ENCODE measurements at places on chromosomes 1 and 21. TPM values are rescaled to one million over a fixed set of nuclear protein-coding genes. Genes with fewer than 3 reads are reported as not detected.
A peak's percentile ranks its signal among the peaks of the same experiment; 100 is the strongest.

NCF2 gene
- not detected for total RNA-seq

RNF223 gene
- not detected for total RNA-seq

FCRL2 gene
- total RNA-seq = not detected

WASF2 gene
- total RNA-seq = 47.0 TPM

KRTAP7-1 gene
- total RNA-seq = not detected

DNA sequence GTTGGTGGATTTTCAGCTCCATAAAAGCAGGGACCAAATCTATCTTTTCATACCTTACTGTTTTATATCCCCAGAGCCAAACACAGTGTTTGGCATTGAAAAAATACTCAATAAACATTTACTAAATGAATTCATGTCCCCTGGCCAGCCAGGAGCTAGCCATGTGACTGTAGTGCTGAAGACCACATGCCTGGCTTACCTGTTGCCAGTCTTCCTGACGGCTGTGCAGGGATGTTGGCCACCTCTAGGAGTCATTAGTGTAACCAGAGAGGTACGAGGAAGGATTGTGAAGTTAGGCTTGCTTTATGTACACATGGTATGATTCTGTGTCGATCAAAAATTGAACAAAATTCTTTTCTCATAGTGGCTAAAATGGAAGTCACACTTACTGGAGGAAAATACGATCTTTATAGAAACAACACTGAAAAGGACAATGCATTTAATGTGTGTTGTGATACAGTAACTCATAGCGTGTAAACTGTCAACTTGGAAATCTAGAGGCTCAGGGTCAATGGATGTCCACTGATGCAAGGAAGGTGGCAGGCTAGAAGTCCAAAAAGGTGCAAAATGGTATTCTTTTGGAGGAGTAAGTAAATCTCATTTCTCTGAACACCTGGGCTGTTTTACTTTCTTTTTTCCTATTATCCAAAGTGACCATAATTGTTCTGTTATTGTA, 60.9 kb downstream of the FGGY start:
- H3K27ac ChIP-seq = no peak overlapping the region
- H3K27me3 ChIP-seq = no peaks in the 10 kb centered on the region
- DNase-seq = no peak
- no peaks in the 10 kb centered on the region for H3K36me3 ChIP-seq
- peaks cover 5% of the 10 kb centered on the region for H3K4me1 ChIP-seq
- no peak overlapping the region for H3K4me3 ChIP-seq

GRCh38 chr1:177864538-177865305, 105.1 kb downstream of the SEC16B start:
- H3K4me3 ChIP-seq = no peak overlapping the region
- H3K27ac ChIP-seq = no peak overlapping the region
- H3K4me1 ChIP-seq = no peaks in the 10 kb centered on the region
- no peak for DNase-seq
- H3K36me3 ChIP-seq = no peaks in the 10 kb centered on the region

DNA sequence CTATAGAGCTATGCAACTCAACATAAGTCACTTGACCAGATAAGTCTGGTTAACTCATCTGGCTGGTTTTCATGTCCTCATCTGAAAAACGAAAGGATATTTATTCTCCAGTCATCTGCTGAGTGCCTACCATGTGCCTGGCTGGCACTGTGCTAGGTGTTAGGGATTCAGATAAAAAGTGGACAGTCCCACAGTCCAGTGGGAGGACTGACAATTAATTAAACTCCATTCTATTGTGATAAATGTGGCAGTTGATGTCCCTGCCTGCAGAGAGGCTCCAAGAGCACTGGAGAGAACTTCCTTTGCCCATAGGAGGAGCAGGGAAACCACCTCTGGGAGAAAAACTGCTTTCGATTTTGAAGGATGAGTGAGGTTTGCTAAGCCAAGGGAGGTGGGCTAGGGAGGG, 5.4 kb downstream of the NUAK2 start:
- no peak overlapping the region for H3K4me3 ChIP-seq
- DNase-seq = no peak
- no peaks in the 10 kb centered on the region for H3K36me3 ChIP-seq
- H3K4me1 ChIP-seq = peaks cover 44% of the 10 kb centered on the region
- H3K27me3 ChIP-seq = peaks cover 7% of the 10 kb centered on the region

DNA sequence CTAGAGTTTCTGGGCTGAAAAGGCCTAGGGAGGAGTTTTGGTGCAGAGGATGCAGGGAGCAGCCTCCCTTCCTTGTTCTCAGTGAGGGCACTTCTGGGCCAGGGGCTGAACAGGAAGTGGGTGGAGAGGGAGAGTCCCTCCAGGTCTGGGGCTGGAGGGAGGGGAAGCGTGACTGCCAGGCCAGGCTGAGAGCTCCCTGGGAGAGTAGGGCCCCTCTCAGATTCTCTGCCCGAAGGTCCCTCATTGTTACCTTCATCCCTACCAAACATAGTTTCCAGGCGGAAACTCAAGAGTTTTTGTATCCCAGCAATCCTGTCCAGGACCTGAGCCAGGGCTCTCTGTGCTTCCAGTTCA, 36.8 kb downstream of the CITED4 start:
- H3K4me1 ChIP-seq = peaks cover 14% of the 10 kb centered on the region
- no peak overlapping the region for H3K4me3 ChIP-seq
- no peak for DNase-seq
- H3K27ac ChIP-seq = peak overlapping the region; percentile 10
- H3K36me3 ChIP-seq = no peaks in the 10 kb centered on the region
- peaks cover 6% of the 10 kb centered on the region for H3K27me3 ChIP-seq

- H3K36me3 ChIP-seq = no peaks in the 10 kb centered on the region
- no peaks in the 10 kb centered on the region for H3K27me3 ChIP-seq
- H3K27ac ChIP-seq = no peak overlapping the region
- H3K4me1 ChIP-seq = peaks cover 4% of the 10 kb centered on the region
- H3K4me3 ChIP-seq = no peak overlapping the region
- DNase-seq = no peak
Observed at GRCh38 chr1:82321794-82322193, 521.1 kb downstream of the ADGRL2 start.

DNA sequence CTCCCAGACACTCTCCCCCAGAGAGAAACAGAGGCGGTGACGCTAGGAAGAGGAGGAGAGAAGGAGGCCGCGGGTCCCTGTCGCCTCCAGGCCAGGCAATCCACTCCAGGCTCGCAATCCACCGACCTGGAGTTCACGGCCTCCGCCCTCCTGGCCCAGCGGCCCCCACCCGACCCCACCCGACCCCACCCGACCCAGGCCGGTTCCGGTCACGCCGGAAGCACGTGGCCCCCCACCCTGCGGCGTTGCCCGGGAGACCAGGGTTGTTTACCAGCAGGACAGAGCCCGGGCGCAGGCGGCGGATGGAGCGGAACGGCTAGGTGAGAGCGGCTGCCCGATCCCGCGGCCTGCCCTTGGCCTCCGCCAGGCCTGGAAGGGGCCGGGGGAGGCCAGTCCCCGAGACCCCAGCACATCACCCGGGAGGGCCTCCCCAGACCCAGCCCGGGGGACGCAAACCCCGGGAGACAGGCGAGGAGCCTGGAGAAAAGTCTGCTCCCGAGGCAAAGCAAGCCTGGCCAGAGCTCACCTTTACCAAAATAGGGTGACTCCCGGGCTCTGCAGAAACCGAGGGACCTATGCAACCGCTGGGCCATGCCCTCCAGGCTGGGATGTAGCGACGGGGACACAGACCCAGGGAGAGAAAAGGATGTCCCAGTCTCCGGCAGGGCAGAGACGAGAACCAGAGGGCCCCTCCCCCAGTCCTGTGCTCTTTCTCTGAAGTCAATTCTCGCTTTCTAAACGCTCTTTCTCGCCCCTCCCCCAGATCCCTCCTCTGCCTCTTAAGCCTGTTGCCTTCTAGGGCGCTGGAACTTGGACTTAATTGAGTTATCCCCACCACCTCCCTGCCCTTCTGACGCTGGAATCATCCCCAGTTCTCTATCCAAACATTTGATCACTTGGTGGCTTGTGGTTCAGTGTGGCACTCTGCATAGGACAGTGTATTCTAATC, at the start of the genes PLA2G2C and UBXN10:
PLA2G2C (minus strand) TSS at position 685 of the 949 bp plus-strand sequence. CDS start 9,155 bp downstream, outside the sequence.
UBXN10 (plus strand) TSS at position 263 of the 949 bp plus-strand sequence. CDS start 4,466 bp downstream, outside the sequence.
- DNase-seq = peak; percentile 82
- peak within 1 kb of the TSS; percentile 93 for H3K4me3 ChIP-seq
- H3K4me1 ChIP-seq = peaks cover 6% of the 10 kb centered on the region

- peak overlapping the region; percentile 69 for H3K4me3 ChIP-seq
- DNase-seq = peak; percentile 66
- H3K36me3 ChIP-seq = no peaks in the 10 kb centered on the region
- no peak overlapping the region for H3K27ac ChIP-seq
Observed at GRCh38 chr1:4655674-4656532, 1.5 kb downstream of the AJAP1 start.

- no peak overlapping the region for H3K27ac ChIP-seq
- peaks cover 5% of the 10 kb centered on the region for H3K27me3 ChIP-seq
- DNase-seq = no peak
- H3K4me1 ChIP-seq = peaks cover 45% of the 10 kb centered on the region
- H3K36me3 ChIP-seq = no peaks in the 10 kb centered on the region
- peak overlapping the region; percentile 16 for H3K4me3 ChIP-seq
Observed at GRCh38 chr1:28954126-28954726, 39.9 kb downstream of the EPB41 start.

DNA sequence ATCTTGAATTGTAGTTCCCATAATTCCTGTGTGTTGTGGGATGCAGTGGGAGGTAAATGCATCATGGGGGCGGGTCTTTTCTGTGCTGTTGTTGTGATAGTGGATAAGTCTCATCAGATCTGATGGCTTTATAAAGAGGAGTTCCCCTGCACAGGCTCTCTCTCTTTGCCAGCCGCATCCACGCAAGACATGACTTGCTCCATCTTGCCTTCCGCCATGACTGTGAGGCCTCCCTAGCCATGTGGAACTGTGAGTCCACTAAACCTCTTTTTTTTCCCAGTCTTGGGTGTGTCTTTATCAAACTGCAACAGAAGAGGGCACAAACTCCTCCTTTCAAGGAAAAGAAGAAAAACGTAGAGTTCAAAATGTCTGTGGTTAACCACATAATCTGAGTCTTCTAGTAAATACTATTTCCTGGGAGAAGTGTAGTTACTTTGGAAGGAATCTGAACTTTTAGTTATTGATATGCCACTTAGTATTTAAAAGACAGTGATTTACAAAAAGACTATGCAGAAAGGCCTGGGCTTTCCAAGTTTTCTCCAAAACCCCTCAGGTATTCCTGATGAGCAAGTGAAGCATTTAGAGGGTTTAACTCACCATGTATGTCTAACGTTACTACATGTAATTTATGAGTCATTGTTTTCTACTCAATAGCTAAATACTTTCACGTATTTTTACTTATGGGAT, 10.0 kb downstream of the ADAMTS1 start:
- DNase-seq = no peak
- H3K27me3 ChIP-seq = peaks cover 3% of the 10 kb centered on the region
- no peaks in the 10 kb centered on the region for H3K4me1 ChIP-seq
- no peaks in the 10 kb centered on the region for H3K36me3 ChIP-seq
- H3K4me3 ChIP-seq = no peak overlapping the region

DNA sequence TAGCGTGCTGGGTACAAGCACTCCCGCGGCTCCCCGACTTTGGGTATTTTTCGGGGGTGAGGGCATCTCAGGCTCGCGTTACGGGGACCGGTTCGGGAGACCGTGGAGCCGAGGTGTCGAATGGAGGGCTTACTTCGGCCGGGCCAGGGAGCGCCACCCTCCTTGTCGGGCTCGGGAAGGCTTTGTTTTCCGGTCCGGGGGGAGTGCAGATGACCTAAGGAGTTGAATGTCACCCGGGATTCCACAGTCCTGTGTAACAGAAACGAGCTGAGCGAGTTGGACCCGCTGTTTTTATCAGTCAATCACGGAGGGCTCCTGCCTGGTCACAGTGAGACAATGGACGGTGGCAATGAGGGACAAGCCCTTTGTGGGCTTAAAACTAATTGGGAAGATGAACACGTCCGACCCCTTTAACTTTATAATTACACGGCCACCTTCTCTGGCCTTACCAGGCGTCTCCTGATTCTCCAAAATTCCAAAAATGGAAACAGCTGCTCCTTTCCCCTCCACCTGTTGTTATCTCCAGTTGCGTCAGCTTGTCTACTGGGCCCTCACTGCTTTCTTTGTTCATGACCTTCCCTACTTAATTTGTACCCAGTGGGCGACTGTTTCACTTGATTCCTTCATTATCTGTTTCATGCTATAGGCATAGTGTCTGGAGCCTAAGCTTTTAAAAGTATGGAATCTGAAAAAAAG, 929 bp upstream of the TRIM45 start:
- no peaks in the 10 kb centered on the region for H3K27me3 ChIP-seq
- H3K4me1 ChIP-seq = peaks cover 11% of the 10 kb centered on the region
- DNase-seq = no peak
- H3K4me3 ChIP-seq = peak overlapping the region; percentile 85
- peak overlapping the region; percentile 67 for H3K27ac ChIP-seq

DNA sequence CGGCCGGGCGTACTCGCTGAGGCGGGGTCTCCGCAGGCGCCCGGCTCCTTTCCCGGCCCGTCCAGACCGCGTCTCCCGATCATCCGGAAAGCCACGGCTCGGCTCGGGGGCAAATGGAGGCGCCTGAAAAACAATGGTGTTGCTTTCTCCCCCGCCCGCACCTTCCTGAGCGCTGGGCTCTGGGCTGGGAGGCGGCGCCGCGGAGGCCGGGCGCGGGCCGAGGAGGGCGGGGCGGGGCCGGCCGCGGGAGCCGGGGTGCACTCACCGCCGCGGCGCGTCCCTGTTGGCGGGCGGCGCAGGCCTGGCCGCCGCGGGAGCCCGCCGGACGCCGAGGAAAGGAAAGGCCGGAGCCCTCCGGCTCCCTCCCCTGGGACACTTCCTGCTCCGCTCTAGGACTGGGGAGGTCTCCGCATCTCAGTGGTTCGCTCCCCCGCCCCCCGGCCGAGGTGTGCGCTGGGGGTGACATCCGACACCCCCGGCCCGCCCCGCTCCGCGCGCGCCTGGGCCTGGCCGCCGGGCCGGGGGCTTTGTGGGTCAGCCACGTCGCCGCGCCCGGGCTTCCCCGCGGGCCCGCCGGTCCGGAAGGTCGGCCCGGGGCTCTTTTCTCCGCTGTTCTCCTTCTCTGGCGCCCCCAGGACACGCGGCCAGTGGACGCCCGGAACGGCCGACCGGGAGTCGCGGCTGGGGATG, at the start of gene ZNF496:
ZNF496 (minus strand) TSS at position 343 of the 690 bp plus-strand sequence. CDS start 2,289 bp downstream, outside the sequence.
- H3K27ac ChIP-seq = peak within 1 kb of the TSS; percentile 82
- H3K4me3 ChIP-seq = peak within 1 kb of the TSS; percentile 91

- H3K4me3 ChIP-seq = no peak overlapping the region
- H3K27ac ChIP-seq = no peak overlapping the region
- H3K27me3 ChIP-seq = no peaks in the 10 kb centered on the region
- H3K4me1 ChIP-seq = no peaks in the 10 kb centered on the region
Observed at GRCh38 chr1:150176593-150176992, 26.9 kb downstream of the PLEKHO1 start.

DNA sequence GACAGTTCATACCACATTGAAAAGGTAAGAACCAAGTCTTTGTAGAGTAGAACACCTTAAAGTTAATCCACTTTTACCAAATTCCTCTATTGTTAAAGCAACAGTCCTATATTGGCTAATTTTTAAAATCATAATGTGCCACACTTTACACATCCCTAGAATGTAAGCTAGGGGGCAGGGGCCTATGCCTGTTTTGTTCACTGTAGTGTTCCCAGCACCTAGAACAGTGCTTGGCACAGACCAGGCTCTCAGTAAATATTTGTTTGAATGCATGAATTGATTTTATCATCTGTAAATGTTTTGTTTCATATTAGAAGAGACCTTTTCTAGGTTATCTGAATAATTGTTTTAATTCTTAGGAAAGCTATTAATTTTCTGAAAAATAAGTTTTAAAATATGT, 9.1 kb downstream of the SMAP2 start:
- H3K27me3 ChIP-seq = peaks cover 2% of the 10 kb centered on the region
- H3K4me1 ChIP-seq = no peaks in the 10 kb centered on the region
- no peak overlapping the region for H3K4me3 ChIP-seq
- no peak overlapping the region for H3K27ac ChIP-seq

All from glutamatergic neuron (in vitro differentiated cells).